T-helper 2 cell (primary cell): ENCODE measurements at places on chromosomes 13 and 19.
A peak's percentile ranks its signal among the peaks of the same experiment; 100 is the strongest.

DNA sequence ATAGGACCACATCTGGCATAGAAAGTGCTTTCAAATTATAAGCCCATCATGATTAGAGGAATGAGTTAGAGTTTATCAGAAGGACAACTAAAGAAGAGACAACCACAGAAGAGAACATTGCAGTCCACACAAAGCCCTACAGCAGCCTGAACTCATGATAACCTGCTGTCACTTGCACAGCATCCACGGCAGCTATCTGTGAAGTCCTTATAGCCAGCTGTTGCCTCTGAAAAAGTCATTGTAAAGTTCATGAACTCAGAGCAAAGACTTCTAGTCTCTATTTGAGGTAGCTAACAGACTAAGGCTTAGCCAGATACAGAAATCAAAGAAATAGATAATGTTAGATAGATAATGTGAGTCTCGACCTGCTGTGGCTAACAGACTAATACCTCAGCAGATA lies 450.0 kb downstream of the KLF5 start:
- no peak for DNase-seq

DNA sequence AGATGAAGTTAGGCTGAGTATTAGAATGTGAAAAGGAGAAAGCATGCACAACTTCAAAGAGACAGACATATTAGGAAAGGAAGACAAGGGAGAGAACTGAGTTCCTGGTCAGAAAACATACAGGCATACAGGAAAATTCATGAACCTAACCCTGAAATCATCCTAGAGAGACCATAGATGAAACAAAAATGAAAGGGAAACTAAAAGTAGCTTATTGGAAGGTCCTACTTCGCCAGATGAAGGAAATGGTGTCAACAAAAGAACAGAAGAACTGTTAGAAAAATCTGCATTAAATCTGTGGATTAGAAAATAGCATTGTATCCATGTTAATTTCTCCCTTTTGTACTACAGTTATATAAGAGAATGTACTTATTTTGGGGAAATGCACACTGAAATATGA lies 169.0 kb upstream of the UFM1 start:
- DNase-seq = no peak

- no peak for DNase-seq
These were observed 92.2 kb downstream of the SLC7A1 start for GRCh38 chr13:29503041-29503837.

- no peak for DNase-seq
These were observed 23.3 kb downstream of the MIPEP start for GRCh38 chr13:23865906-23866305.

- DNase-seq = no peak
These were observed 9.6 kb downstream of the MYO1F start for GRCh38 chr19:8567522-8568172.

DNA sequence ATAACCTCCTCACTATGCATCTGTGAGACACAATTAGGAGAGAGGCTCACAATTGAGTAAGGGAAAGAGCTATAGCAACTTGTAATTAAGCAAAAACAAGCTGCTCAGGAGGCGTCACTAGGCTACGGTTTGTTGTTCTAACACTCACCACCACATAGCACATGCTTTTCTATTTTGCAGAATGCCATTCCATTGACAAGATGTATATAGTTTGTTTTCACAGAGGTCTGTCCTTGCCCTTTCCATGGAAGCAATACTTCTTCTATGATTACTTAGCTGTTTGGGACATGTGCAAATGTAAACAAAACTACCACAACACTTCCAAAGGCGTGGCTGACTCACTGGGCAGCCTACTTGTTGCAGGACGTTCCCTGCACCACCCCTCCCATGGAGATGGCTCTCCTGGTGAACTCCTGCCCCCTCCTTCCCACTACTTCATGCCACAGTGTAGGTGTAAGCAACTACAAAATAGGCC lies 33.9 kb upstream of the FAM216B start:
- DNase-seq = no peak

- no peak for DNase-seq
These were observed 138.2 kb downstream of the SLC7A1 start for GRCh38 chr13:29457299-29457698.

- no peak for DNase-seq
These were observed 125.1 kb downstream of the AKAP11 start for GRCh38 chr13:42396901-42397655.

- no peak for DNase-seq
These were observed 218.0 kb downstream of the RGCC start for GRCh38 chr13:41675306-41675705.

- peak; percentile 65 for DNase-seq
These were observed 4.1 kb downstream of the IER2 start for GRCh38 chr19:13154241-13154778.

GRCh38 chr13:87981416-87981815 lies 310.2 kb downstream of the SLITRK5 start:
- no peak for DNase-seq

- no peak for DNase-seq
These were observed 826.4 kb downstream of the GPC5 start for GRCh38 chr13:92224825-92225224.

DNA sequence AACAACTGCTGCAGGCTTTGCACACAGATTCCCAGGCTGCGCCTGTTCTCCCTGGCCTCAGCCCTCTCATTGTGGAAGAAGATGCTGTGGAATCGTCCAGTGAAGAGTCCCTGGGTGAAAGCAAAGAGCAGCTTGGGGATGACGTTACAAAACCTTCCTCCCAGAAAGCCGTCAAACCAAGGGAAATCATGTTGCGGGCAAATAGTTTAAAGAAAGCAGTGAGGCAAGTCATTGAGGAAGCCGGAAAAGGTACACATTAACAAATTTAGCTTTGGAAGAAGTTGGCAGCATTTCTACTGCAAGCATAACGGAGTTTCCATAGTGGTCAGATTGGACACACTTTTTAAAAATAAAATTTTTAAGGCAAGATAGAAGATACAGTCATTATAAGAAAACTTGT lies 82.9 kb upstream of the AKAP11 start:
- DNase-seq = no peak

- no peak for DNase-seq
These were observed 300.7 kb downstream of the KLF12 start for GRCh38 chr13:73833325-73834070.

- DNase-seq = no peak
These were observed 6.0 kb upstream of the SULT2A1 start for GRCh38 chr19:47891923-47892666.

- DNase-seq = no peak
These were observed 19.8 kb upstream of the ZNF91 start for GRCh38 chr19:23415034-23415433.

DNA sequence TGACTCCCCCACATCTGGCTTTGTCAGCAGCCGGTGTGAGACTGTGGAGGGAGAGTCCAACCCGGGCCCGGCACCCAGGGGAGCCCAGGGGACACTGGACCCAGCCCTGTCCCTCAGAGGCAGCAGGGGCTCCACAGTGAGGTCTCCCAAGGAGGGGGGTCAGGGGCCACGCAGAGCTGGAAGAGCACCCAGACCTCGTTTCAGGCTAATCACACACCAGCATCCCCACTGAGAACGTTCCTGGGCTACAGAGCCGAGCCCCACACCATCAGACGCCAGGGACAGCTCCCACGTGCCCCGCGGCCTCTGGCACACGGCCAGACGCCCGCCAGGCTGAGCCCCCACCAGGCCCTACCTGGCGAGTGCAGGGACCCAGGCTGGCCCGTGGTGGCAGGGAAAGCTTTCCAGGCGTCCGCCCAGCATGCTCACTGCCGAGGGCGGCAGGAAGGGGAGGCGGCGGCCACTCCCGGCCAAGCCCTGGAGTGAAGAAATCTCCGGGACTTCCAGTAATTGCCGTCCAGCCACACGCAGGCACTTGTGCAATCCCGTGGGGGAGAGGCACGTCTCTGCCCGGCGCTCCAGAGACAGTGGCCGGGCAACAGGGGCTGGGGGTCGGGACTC lies 19.2 kb downstream of the SBNO2 start:
- DNase-seq = no peak

DNA sequence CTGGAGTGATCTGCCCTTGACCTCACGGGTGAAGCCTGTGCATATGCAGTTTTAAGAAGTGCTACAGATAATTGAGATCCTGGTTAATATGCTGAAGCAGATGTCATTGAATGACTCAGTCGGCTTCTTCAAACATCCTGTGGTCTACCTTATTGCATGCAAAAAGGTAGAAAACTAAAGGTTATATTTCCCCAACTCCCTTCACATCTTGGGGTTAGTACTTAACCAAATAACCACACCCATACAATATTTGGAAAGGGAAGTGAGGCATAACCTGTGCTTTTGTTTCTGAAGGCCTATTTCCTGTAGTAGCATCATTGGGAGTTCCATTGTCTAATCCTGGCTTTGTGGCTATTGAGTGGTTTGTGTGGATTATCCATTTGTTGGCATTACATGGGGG lies 58.3 kb downstream of the RAP2A start:
- no peak for DNase-seq

DNA sequence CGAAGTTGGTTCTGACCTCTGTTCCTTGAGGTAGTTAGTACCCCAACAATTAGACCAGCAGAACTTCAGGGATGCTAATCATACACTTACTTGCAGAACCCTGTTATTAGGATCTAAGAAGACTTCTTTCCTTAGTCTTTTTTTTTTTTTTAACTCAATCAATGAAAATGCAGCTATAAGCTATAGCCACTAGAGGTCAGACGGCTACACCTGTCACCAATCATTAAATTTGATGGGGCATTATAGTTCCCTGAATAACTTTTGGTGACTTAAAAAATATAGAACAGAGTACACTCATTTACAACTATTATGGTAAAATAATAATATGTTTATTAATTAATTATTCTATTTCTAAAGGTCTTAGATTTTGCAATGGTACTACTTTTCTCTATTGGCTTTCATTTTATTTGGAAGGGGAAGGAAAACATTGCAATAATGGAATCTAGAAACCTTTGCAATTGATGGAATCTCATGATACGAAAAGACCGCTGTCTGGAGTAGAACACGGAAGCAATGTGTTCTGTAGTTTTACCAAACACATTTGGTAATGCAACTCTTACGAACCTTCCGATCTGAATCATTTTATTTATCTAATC lies 483.2 kb downstream of the DIAPH3 start:
- DNase-seq = peak; percentile 48

GRCh38 chr19:57651654-57651996 lies 17.1 kb upstream of the ZSCAN4 start:
- no peak for DNase-seq

DNA sequence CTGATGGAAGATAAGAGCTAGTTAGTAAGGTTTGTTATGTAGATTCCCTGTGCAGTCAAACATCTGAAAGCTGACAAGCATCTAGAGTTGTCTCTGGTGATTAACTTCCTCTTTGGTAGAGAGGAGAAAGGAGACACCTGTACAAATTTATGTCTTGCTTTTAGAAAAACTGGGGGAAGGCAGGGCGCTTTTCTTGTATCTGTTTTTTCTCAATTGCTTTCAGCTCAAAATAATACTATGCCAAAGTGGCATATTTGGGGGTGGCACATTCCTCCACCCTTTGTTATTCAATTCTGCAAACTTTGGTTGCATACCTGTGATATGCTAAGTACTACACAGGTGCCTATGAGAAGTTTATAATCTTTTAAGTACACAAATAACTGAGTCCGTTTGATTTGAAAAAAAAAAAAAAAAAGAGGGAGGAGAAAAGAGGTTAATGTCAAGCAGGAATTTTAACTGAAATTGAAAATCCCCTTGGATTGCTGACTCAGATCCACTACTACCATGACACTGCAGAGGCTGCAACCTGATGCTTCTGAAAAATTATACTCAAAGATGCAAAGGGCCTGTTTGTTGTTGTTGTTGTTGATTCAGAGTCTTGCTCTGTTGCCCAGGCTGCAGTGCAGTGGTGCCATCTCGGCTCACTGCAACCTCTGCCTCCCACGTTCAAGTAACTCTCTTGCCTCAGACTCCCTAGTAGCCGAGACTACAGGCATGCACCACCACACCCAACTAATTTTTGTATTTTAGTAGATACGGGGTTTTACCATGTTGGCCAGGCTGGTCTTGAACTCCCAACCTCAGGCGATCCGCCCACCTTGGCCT lies 164.8 kb upstream of the NBEA start:
- DNase-seq = no peak

DNA sequence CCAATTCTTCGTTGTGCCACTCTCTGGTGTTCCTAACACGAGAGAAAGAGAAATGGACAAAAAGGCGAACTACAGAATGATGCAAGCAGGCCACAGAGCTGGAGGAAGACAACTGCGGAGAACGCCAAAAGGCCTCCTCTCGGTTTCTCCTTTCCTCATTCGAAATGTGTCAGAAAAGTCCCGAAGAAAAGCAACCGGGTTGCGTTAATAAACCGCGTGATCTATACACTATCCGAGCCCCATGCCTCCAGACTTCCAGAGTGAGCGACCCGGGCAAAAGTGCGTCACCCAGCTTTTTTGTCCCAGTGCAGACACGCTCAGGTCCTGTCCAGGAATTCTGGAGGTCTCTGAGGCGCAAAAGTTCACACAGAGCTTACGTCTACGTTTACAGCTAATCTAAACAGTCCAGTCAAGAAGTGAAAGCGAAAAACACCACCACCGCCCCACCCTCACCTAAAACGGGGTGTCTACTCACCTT lies 413 bp downstream of the N4BP2L2 start:
- DNase-seq = no peak

GRCh38 chr19:43607238-43608205 lies 4.4 kb upstream of the SRRM5 start:
- no peak for DNase-seq

DNA sequence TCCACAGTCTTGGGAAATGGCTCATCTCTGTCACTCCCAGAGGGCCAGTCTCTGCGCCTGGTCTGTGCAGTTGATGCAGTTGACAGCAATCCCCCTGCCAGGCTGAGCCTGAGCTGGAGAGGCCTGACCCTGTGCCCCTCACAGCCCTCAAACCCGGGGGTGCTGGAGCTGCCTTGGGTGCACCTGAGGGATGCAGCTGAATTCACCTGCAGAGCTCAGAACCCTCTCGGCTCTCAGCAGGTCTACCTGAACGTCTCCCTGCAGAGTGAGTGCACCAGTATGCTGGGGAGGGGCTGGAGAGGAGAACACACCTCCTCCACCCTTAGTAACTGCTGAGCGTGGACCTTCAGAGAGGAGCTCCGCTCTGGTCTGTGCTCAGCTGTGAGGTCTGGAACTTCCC lies 2.3 kb downstream of the SIGLEC9 start:
- DNase-seq = no peak

- DNase-seq = no peak
These were observed 671.1 kb upstream of the SPRY2 start for GRCh38 chr13:81012031-81012430.

GRCh38 chr13:95083758-95084157 lies 217.5 kb downstream of the ABCC4 start:
- no peak for DNase-seq

DNA sequence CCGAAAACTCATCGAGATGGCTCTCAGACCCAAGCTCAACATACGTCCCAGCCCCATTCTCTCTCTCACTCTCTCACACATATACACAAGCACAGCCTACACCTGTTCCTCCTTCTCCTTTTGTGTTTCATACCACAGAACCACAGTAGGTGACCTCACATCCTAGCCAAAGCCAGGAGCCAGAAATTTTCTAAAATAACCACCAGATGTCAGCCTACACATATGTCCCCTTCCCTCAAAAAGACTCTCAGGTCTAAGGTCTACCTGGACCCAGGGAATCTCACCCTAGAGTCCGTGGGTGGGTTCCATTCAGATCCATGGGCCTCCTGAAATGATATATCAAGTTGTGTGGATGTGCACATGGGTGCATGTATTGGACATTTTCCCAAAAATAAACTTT lies 104.2 kb upstream of the IPO5 start:
- no peak for DNase-seq
